ENCODE measurements at places on chromosomes 4 and X. TPM values are rescaled to one million over a fixed set of nuclear protein-coding genes. Genes with fewer than 3 reads are reported as not detected.

DNA sequence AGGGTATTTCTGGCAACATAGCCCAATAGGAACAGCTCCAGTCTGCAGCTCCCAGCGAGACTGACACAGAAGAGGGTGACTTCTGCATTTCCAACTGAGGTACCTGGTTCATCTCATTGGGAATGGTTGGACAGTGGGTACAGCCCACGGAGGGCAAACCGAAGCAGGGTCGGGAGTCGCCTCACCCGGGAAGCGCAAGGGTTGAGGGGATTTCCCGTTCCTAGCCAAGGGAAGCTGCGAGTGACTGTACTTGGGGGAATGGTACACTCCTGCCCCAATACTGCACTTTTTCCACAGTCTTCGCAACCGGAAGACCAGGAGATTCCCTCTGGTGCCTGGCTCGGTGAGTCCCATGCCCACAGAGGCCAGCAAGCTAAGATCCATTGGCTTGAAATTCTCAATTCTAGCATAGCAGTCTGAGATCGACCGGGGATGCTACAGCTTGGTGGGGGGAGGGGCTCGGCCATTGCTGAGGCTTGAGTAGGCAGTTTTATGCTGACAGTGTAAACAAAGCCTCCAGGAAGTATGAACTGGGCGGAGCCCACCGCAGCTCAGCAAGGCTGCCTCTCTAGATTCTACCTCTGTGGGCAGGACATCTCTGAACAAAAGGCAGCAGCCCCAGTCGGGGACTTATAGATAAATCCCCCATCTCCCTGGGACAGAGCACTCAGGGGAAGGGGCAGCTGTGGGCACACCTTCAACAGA lies 14.0 kb upstream of the ADAD1 start:
- DNase-seq = no peak

DNA sequence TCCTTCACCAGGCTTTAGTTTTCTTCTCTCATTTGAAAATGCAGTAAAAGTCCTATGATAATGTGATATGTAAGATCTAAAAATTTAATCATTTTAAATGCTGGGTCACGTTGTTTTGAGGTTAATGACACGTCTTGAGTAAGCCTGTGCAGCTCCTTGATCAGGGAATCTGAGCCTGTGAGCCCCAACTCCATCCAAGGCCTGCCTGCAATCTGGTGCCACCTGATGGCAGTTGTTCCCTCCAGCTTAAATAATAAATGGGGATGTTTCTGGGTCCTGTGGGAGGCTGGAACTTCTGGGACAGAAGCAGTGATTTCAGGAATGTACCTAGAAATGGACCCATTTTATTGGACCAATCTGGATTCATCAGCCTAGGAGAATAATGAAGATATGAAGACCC lies 455.4 kb upstream of the ADGRL3 start:
- DNase-seq = no peak

The GPR78 gene
- total RNA-seq = not detected

The RBMXL3 gene
- total RNA-seq = not detected

- DNase-seq = no peak
Observed at GRCh38 chr4:155802190-155802959, 43.6 kb downstream of the GUCY1B1 start.

- no peak for DNase-seq
Observed at GRCh38 chr4:120081726-120082125, 15.1 kb upstream of the MAD2L1 start.

The SORBS2 gene
- total RNA-seq = 0.34 TPM
